ENCODE measurements at places on chromosomes 4 and X.
A peak's percentile ranks its signal among the peaks of the same experiment; 100 is the strongest.

DNA sequence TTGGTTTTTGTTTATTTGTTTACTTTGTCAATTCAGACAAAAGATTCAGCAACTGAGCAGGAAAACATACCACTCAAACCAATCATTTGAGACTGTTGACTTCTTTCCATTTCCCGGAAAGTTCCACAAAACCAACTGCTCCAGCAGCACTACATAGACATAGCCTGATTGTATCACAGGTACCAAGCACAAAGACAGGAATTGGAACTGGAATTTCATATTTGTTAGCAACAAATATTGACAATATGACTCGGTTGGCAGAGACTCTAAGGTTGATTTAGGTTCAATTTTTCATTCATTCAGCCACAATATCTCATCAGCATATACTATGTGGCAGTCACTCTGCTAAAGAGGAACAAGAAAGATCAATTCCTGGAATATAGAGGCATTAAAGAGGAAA is 364.0 kb downstream of the ZIC3 start:
- no peak for DNase-seq

- peak; percentile 70 for DNase-seq
Measured at GRCh38 chr4:53928825-53929224, 135.6 kb downstream of the CHIC2 start.

GRCh38 chr4:17437396-17437795 is 74.5 kb downstream of the QDPR start:
- DNase-seq = no peak

GRCh38 chrX:130171446-130172126 is at the start of gene RAB33A:
RAB33A (plus strand) TSS chrX:130171962; CDS start chrX:130172063, 101 bp downstream.
- DNase-seq = peak; percentile 6

DNA sequence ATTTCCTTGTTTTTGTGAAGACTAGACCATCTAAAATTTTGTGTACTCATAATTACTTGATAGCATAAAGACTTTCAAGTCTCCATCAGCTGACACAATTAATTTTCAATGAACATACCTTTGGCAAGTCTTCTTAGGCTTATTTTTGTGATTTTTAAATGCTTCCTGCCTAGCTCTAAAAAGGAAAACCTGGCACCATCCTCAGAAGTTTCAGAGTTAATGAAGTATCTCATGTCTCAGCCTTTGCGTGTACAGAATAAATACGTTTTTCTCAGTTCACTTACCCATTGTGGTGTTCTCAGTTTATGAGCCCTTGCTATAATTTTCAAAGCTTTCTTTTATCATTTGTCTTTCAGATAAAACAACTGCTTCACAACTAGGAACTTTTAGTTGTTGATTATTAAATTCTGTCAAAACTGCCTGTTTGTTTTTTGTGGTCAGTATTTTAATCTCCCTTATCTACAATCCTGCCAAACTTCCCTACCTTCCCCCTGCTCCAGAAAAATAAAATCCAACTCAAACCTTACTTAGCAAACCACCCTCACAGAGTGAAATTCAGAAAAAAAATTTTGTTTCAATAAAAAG is 21.6 kb downstream of the ADD1 start:
- DNase-seq = no peak

- peak; percentile 13 for DNase-seq
Measured at GRCh38 chrX:96474029-96474740, 210.5 kb upstream of the DIAPH2 start.

- DNase-seq = no peak
Measured at GRCh38 chr4:13118633-13119032, 365.5 kb downstream of the RAB28 start.

DNA sequence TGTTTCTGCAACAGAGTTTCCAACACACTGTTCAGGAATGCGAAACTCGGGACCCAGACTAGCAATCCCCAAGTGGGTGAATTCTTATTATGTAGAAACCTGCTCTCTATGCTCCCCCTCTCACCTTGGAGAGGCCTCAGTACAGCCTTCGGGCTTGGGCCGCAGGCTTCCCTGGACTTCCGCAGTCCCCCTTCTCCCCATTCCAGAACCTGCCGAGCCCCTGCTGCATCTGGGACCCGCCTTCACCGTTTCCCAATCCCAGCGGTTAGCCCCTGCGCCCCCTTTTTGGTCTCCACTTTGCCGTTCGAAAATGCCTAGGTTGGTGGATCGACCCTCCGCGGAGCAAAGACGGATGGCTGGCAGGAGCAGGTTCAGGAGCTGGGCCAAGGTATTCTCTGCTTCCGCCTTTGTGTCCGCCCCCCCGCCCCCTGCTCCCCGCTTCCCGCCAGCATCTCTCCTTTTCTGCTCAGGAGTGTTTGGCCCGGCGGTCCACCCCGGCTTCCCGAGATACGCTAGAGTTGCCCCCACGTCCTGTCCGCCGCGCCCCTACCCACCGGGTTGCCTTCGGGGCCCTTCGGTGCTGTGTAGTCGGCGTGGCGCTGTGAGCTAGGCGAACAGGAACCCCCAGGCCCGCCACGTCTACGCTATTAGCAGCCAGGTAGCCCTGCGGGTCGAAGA is 11.5 kb downstream of the HAND2 start:
- DNase-seq = no peak

DNA sequence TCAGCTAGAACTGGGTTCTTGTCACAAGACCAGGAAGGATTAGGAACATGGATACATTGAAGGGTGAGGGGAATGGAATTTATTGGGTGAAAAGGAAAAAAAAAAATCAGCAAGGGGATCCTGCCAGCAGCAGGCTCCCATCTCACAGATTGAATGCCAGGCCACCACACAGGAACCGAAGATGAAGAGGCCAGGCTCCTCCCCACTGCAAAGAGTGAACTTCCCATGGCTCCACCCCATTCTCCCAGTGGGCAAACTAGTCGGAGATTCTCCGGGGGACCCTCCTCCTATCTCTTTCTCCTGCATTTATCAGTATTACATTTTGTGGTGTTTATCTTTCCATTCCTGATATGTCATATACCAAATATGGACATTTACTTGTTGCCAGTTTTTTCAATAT is 46.0 kb upstream of the MAGED1 start:
- DNase-seq = no peak

DNA sequence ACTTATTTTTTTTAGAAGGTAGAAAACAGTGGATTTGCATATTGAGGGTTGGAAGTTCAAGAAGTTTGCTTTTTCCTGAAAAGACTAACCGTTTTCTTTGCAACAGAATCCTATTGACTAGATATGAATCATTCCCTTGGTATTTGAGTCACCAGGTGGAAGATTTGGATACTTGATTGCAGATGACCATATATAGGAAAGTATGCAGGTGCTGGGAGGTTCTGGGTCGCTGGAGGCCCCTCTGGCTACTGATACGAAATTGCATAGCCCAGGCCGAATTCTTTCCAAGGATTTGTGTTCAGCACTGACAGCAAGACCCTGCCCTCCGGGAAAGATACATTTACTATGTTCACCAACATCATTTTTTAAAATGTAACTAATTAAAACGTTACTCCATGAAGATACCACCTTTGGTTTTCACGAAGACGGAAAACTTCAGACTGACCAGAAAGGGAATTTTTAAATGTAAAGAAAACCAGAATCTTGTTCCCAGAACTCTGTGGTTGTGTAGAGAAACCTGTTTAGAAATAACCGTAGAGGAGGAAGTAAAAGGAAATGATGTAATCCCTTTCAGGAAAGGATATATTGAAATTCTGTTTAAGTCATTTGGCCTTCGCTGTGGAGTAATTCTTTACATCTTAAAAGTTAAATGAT is 946 bp downstream of the ANXA3 start:
- DNase-seq = peak; percentile 86

- DNase-seq = peak; percentile 46
Measured at GRCh38 chr4:52643785-52644244, 15.3 kb downstream of the USP46 start.

DNA sequence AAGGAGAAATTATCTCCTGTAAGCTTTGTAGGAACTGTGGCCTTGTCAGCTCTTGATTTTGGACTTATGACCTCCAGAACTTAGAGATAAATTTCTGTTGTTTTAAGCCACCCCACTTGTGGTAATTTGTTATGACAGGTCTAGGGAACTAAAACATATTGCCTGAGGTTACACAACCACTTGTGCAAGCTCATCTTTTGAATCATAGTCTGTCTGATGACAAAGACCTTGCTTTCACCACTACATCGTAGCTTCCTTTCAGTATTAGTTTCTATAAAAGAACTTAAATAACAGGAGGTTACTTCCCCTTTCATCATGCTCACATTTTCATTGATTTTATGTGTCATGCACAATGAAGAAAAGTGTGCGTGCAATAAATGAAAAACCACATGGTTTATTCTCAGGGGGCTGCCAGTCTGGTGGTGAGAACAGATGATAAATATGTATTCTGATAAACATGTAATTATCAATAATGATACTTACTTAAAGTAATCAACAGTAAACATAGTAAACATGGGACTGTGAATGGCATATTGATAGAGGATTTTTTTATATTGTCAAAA is 690.0 kb upstream of the HS3ST1 start:
- DNase-seq = peak; percentile 75

GRCh38 chr4:13875181-13875580 is 247.7 kb upstream of the BOD1L1 start:
- DNase-seq = no peak

DNA sequence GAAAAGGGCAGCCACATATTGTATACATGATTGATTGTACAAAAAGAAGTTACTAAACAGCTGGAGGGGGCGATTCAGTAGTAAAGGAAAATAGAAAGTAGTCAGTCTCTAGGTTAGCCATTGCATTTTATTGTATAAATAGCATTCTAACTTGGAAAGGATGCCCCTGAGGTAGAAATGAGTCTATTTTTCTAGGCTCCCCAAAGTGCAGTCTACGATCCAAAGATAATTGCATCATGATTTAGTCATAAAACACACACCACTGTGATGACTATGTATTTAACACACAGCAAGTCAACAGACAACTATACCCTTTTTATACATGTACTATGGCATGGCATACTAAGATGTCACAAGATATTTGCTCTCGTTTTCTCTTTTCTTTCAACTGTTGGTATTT is 204.9 kb downstream of the APBB2 start:
- peak; percentile 79 for DNase-seq

GRCh38 chr4:141417387-141417786 is 196.7 kb downstream of the ZNF330 start:
- no peak for DNase-seq

DNA sequence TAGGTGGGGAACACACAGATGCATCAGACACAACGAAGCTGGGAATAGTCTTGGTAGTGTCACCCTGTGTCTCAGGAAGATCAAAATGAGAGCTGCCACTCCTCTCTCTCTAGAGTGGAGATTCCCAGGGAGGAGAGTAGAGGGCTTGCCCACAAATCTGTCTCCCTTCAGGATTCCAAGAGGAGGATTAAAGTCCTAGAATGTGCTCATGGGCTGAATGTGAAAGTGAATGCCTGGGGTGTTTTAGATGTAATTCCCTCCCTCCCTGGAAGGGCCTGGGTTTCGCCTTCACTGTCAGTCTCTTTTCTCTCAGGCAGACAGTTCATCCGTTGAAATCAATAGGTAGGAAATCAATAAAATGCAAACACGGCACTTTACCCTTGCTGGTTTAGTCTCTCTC is 282.6 kb upstream of the PPARGC1A start:
- no peak for DNase-seq

- no peak for DNase-seq
Measured at GRCh38 chr4:39124885-39125599, 57.3 kb upstream of the WDR19 start.

- DNase-seq = no peak
Measured at GRCh38 chr4:109232681-109233080, 69.8 kb downstream of the COL25A1 start.

DNA sequence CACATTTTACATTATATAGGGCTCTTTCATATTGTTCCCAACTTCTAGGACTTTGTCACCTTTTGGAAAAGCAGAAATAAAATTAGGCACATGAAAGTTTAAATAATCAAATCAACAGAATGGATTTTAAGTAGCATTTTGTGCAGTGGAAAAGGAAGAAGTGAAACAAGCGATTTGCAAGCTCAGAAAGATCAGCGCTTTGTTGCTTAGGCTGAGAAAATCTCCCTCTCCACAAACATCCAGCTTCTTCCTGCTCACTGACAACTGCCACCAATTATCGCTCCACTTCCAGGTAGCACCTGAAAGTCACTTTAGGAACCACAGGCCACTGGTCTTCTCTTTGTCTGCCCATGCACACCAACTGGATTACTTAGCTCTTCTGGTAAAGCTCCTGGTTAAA is 2.0 kb upstream of the PDK3 start:
- DNase-seq = no peak

DNA sequence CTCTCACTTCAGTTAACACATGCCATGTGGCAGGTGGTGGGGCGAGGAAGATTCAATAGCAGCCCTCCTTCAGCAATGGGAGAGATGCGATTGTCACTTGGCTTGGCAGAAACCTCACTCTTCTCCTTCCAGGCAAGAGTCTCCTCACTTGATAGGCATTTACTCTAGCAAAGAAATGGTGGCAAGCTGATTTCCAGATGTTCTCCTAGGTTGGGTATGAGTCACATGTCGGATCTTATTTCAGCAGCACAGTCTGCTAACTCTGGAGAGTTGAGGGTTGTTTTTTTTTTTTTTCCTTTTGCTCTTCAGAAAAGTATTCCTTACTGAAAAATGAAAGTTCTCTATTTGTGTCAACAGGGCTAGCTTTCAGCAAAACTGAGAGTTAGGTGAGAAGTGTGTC is 119.5 kb upstream of the CHRDL1 start:
- DNase-seq = peak; percentile 47

DNA sequence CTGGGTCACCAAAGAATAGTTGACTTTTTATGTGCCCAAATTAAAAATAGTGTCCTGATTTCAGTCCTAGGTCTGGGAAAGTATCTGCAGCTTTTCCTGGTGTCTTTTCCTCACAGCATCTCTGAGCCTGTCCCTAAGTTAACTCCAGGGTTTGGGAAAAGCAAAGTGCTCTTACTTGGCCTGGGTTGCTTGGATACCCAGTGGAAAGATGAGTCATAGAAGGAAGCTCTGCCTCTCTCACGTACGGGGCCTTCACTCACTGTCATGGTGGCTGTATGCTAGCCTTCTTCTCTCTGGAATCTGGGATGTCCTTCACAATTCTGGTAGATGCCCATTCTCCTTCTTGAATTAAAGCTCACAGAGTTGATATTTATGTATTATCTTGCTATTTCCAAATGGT is 607.3 kb downstream of the ANKRD50 start:
- peak; percentile 71 for DNase-seq

DNA sequence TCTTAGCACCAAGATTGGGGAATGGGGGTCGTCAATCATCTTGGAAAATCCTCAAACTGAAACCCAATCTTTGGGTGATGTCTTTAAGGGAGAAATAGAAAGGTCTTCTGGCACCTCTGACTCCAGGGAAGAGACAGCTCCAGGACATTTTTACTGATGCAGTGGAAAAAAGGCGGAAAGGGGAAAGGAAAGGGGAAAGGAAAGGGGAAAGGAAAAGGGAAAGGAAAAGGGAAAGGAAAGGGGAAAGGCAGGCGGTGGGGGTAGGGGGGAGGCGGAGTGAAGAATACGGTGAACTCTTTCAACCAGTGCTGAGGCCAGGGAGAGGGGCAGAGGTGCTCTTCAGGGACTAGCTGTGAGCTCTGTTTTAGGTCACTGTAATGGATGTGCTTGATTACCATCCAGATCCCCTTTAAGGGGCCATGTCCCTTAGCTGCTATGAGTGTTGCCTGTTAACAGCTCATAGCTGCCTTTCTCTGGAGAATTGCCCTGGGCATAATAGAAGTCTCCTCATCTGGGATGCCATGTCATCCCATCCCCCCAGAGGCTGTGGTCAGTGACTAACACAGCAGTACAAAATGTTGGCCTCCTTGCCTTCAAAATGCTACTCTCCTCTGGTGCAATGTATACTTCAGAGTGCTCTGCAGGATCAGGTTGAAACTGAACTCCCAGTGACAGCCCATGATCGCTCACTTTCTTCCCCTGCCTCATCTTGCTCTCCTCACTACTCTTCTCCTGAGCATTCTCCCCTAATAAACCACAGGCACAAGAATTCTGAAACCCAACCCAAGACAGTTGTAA is 92.4 kb upstream of the AP1S2 start:
- DNase-seq = peak; percentile 88
